Left lung (tissue), 14 donors: ENCODE measurements at places on chromosomes 12 and 14. TPM values are rescaled to one million over a fixed set of nuclear protein-coding genes. Genes with fewer than 3 reads are reported as not detected.

DNA sequence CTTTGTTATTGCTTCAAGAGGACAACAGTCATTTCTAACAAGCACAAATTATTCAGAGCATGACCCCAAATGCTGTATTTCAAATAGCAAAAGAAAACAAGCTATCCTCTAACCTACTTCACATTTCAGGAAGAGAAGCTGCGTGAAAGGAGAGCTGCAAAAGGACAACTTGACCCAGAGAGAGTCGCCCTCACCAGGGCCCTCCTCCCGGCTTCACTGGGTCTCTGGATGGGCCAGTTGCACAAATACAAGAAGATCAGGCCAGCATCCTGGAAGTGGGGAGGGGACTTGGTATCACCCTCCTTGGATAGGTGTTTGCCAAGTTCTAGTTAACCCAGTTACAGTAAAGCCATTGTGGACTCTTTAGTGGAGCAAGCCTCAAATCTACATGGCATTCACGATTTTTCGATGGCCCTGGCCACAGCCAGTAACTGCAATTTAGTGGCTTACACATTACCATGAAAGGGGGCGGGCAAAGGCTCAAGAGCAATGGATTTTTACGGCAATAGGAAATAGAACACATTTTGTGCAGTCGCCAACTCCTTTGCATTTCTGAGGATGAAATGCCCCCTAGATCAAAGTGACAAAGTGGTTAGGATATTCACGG is 166.9 kb upstream of the DIO2 start:
- no peaks in the 10 kb centered on the region for H3K4me1 ChIP-seq
- no peaks in the 10 kb centered on the region for H3K27me3 ChIP-seq
- H3K4me3 ChIP-seq: no peak overlapping the region
- no peak for DNase-seq
- H3K27ac ChIP-seq: no peak overlapping the region
- no peaks in the 10 kb centered on the region for H3K36me3 ChIP-seq

DNA sequence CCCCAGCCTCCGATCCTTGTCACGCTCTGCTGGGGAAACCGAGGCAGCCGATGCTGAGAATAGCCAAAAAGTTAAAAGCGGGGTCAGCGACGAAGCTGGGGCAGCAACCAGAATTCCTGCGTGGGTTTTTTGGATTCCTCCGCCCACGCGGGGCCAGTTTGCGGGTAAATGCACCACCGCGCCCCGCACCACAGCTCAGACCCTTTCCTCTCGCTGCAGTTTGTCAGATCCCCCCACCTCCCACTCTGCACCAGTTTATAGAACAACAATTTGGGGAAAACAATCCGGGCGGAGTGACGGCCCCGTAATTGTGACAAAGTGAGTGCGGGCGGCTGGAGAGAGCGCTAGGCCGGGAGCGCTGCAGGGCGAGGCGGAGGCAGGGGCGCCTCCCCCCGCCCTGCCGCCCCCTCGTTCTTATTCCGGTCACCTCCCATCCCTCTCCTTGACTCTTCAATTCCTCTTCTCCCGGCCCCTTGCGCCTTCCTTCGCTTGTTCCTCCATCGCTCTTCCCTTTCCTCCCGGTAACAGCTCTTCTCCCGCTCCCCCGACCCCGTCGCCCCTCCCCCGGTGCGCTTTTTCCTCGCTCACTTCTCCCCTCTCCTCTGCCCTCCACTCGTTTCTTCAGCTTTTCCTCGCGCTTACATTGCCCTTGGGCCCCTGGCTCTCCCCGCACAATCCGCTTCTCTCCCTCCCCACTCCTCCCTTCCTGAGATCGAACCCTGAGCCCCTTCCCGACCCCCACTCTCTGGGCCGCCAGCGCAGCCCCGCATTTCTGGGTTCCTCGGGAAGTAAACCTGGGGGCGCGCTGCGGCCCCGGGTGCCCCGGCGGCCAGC is 646 bp upstream of the DNAJC22 start:
- peak overlapping the region; percentile 13 for H3K4me3 ChIP-seq
- no peak overlapping the region for H3K27ac ChIP-seq
- DNase-seq: no peak
- H3K36me3 ChIP-seq: no peaks in the 10 kb centered on the region

DNA sequence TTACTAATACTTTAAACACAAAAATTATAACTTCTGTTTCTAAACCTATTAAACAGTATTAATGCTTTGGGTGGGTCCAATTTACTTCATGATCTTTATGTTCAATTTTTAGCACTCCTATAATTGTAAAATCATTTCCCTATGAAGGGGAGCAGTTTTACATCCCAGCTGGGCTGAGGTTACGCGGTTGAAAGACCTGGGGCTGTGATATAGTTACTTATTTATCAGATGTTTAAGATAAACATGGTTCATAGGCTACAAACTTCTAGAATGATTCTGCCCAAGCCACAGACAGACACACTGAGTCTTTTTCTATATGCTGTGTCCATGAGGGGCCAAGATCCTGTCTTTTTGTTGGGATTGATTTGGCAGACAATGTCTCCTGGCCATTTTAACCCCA is 44.4 kb downstream of the DYRK2 start:
- H3K27ac ChIP-seq: no peak overlapping the region
- no peak for DNase-seq
- H3K36me3 ChIP-seq: no peaks in the 10 kb centered on the region
- H3K4me1 ChIP-seq: no peaks in the 10 kb centered on the region

- no peak overlapping the region for H3K4me3 ChIP-seq
- peaks cover 4% of the 10 kb centered on the region for H3K4me1 ChIP-seq
- peak overlapping the region; percentile 20 for H3K27ac ChIP-seq
- DNase-seq: no peak
- H3K36me3 ChIP-seq: no peaks in the 10 kb centered on the region
- no peaks in the 10 kb centered on the region for H3K27me3 ChIP-seq
Measured at GRCh38 chr14:77086951-77087350, 11.1 kb upstream of the CIPC start.

DNA sequence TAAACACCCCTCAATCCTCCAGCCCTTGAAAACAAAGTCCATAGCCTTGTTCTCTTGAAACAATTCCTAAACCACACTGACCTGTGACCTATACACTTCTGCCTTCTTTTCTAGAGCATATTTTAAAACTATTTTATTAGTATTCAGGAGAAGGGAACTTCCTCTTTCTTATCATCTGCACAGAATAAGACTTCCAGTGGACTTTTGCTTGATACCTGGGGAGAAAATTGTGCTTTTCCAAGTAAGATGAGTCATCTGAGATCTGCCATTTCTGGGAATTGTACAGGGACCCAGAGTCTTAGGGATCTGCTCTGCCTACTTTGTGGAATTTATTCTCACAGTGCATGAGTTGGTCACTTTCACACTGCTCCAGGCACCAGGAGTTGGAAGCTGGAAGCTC is 10.5 kb upstream of the WNT5B start:
- no peak overlapping the region for H3K27ac ChIP-seq
- no peak for DNase-seq
- H3K4me3 ChIP-seq: no peak overlapping the region
- no peaks in the 10 kb centered on the region for H3K27me3 ChIP-seq

GRCh38 chr14:38004610-38004879 is 203.2 kb upstream of the SSTR1 start:
- no peak overlapping the region for H3K27ac ChIP-seq
- H3K27me3 ChIP-seq: no peaks in the 10 kb centered on the region
- DNase-seq: no peak
- no peaks in the 10 kb centered on the region for H3K36me3 ChIP-seq
- no peak overlapping the region for H3K4me3 ChIP-seq

The ZNF605 gene
- 25.0 TPM for polyA plus RNA-seq

GRCh38 chr12:43942379-43942778 is 106.5 kb downstream of the TMEM117 start:
- no peaks in the 10 kb centered on the region for H3K36me3 ChIP-seq
- DNase-seq: no peak
- H3K27me3 ChIP-seq: no peaks in the 10 kb centered on the region
- no peaks in the 10 kb centered on the region for H3K4me1 ChIP-seq

The BCL11B gene
- 3.3 TPM for polyA plus RNA-seq

DNA sequence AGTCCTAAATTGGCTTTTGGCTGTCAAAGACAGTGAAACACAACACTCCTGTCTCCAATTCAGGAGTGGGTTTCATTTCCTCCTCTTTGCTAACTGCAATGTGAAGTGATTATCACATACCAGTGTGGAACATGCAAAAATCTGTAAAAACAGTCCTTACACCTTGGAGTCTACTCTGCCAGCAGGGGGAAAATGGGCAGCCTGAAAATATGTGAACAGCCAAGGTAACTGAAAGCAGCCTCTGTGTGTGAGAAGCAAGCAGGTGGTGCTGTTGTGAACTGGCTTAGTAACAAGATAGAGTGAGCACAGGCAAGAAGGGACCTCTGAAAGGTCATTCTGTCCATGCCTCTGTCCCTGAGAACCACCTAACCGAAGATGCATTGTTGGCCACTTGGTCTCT is 6.0 kb downstream of the PRMT8 start:
- no peak overlapping the region for H3K4me3 ChIP-seq
- H3K36me3 ChIP-seq: no peaks in the 10 kb centered on the region
- DNase-seq: no peak
- H3K27ac ChIP-seq: no peak overlapping the region
- H3K4me1 ChIP-seq: no peaks in the 10 kb centered on the region
